ENCODE measurements at places on chromosomes 1 and 21.

GRCh38 chr1:23634840-23635651, 56.6 kb upstream of the RPL11 start:
- no peak for DNase-seq

- no peak for DNase-seq
Measured at GRCh38 chr1:148264374-148265276, 112.5 kb upstream of the NBPF11 start.

DNA sequence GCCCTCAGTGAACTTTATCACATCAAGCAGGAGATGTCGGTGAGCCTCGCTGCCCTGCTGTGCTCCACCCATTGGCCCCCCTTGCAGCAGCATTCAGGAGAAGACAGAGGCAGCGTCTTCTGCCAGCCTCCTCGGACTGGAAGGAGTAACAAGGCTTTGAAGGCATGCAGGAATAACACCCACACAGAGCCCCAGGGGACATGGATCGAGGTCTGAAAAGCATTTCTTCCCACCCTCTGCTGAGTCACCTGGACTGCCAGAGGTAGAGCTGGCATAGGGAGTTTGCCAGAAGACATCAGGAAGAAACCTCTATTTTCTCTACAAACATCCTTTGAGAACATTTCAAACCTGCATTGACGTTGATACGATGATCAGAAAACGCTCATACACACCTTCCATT, 42.9 kb downstream of the COL18A1 start:
- DNase-seq: no peak

- no peak for DNase-seq
Measured at GRCh38 chr1:20211511-20211931, 25.2 kb upstream of the PLA2G2C start.

DNA sequence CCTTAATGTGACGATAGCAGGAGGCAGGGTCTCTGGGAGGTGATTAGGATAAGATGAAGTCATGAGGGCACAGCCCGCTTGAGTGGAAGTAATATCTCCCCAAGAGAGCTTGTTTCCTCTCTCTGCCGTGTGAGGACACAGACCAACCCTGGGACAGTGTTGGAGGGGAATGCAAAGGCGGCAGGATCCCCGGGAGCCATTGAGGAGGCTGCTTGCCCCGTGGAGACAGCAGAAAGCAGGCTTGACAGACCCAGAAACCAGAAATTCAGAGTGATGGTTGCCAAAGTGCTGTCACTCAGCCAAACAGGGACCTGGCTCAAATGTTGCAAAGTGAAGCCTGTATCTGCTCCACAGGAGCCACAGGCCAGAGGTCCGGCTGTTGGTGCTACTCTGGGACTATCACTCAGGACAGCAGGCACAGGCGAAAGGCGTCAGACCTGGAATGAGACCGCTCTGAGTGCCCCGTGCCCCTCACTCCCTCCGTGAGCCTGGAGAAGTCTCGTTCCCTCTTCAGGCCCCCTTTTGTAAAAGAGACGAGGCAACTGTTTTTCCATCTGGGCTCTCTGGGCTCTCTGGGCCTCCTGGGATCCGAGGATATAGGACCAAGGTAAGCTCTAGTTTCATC, 96.6 kb upstream of the VANGL1 start:
- DNase-seq: no peak

- no peak for DNase-seq
Measured at GRCh38 chr1:58779801-58780382, 4.0 kb downstream of the JUN start.

DNA sequence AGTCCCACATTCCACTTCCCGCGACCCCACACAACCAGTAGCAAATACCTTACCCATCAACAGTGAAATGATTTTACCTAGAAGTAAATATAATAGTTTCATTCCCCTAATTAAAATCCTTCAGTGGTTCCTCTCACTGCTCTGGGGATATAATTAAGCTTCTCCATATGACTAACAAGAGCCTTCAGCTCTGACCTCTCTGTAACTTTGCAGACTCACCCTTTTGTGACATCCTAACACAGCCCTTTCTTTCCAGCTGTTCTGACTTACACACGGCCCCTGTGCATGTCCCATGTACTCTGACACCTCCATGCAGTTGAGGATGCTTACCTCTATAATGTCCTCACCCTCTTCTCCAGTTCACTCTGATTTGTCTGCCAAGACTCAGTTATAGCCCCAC, 137.3 kb upstream of the SPAG17 start:
- DNase-seq: no peak

Measured in vagina (tissue), 2 donors.